ENCODE measurements at places on chromosomes 7 and 10.

DNA sequence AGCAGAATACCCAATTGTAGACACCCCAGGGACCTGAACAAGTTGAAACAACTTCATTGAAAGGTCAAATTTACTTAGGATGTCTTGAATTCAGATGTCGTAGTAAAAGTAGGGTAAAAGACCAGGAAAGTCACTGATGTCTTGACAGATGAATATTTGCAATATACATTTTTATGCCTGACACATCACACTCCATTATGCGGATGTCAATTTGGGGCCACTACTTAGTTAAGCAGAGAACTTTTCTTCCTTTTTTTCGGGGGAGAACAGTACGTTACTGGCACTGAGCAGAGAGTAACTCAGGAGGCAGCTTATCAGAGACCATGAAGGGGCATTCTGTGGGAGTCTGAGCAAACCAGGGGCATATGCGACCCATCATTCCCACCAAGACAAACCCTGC is 4.9 kb downstream of the ITGA8 start:
- no peak overlapping the region for H3K27ac ChIP-seq
- no peak for DNase-seq

- H3K36me3 ChIP-seq = no peaks in the 10 kb centered on the region
- H3K27ac ChIP-seq = no peak overlapping the region
- no peak for DNase-seq
- no peaks in the 10 kb centered on the region for H3K4me1 ChIP-seq
- H3K27me3 ChIP-seq = no peaks in the 10 kb centered on the region
- no peak overlapping the region for H3K4me3 ChIP-seq
Observed at GRCh38 chr10:13865758-13866491, 279.2 kb downstream of the PRPF18 start.

DNA sequence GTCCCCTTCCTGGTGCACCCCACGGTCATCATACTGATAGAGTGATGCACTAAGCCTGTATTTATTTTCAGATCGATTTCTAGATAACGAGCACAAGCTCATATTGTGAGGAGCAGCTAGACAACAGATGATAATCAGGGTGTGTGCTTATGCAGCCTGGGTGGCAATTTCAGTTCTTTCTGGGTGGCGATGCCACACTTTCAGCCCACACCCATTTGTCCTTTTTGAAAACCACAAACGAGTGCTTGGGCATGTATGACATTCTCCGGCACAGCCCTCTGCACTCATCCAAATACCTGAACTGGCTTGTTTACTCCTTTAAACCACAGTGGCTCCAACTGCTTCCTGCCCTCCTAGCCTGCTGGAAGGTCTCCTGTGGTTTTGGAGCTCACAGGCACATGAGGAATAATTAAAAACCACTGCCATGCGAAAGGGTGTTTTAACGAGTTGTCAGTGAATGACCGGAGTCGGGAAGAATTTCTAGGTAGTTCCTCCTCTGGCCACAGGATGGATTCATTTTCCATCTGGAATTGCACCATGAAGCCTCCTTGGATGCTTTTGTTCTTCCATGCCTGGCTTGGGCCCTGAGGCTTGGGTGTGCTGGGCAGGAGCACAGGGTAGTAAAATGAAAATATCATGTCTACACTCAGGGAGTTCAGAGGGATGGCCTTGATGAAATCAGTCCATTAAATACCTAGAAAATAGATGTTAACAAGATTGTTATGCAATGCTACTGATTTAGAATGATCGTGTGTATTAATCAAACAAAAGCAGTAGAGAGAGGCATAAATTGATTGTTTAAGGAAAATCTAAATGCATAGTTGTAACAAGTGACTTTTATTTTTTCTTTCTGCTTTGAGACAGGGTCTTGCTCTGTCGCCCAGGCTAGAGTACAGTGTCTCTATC is 52.4 kb upstream of the ITGB1 start:
- H3K4me1 ChIP-seq = no peaks in the 10 kb centered on the region
- no peak for DNase-seq
- H3K4me3 ChIP-seq = no peak overlapping the region
- H3K27ac ChIP-seq = no peak overlapping the region
- H3K36me3 ChIP-seq = no peaks in the 10 kb centered on the region
- H3K27me3 ChIP-seq = no peaks in the 10 kb centered on the region

GRCh38 chr7:110852156-110852940 is 238.6 kb upstream of the LRRN3 start:
- H3K4me3 ChIP-seq = no peak overlapping the region
- H3K27me3 ChIP-seq = no peaks in the 10 kb centered on the region
- H3K4me1 ChIP-seq = no peaks in the 10 kb centered on the region
- no peak overlapping the region for H3K27ac ChIP-seq
- no peaks in the 10 kb centered on the region for H3K36me3 ChIP-seq

GRCh38 chr7:55481155-55481554 is 91.1 kb downstream of the VOPP1 start:
- 0 out of 2 replicates have a peak, but pooled peaks cover 5% of the 10 kb centered on the region for H3K36me3 ChIP-seq
- no peak for DNase-seq
- no peak overlapping the region for H3K27ac ChIP-seq
- H3K27me3 ChIP-seq = no peaks in the 10 kb centered on the region
- H3K4me1 ChIP-seq = peaks cover 25% of the 10 kb centered on the region
- H3K4me3 ChIP-seq = no peak overlapping the region

DNA sequence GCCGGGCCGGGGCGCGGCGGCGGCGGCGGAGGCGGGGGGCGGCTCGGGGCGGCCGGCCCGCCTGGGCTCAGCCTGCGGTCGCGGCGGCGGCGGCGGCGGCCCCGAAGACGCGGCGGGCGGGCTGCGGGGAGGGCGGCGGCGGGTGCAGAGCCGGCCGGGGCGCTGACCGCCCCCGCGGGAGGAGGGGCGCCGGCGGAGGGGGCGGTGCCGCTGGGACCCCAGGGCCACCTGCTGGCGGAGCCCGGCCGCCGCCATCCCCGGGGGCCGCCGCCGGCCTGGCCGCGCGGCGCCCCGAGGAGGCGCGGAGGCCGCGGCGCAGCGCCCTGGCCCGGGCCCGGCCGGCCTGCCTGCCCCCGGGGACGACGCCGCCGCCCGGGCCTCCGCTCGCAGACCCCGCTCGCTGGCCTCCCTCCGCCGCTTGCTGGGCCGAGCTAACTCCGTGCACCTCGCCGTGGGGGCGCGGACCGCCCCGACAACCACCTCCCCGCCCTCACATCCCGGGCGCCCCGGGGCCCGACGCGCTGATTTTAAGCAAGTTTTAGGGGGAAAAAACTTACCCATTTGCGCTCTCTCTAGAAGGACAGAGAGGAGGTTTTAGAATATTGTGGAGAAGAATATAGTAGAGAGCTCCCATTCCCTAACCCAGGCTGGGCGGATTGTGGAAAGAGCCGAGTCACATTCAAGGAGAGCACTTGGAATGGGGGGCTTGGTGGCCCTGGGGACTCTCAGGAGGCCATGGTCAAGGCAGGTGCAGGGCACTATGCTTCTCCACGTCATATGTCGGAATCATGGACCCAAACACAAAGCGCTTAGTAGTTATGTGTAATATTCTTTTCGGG is at the start of gene BEND7:
TSS of gene BEND7 (minus strand) at position 140 of the 839 bp plus-strand sequence. CDS start 481 bp downstream, outside the sequence.
- H3K36me3 ChIP-seq = no peaks in the 10 kb centered on the region
- H3K27me3 ChIP-seq = peaks cover 25% of the 10 kb centered on the region
- DNase-seq = peak; percentile 35
- no peak within 1 kb of the TSS for H3K27ac ChIP-seq
- no peaks in the 10 kb centered on the region for H3K4me1 ChIP-seq
- H3K4me3 ChIP-seq = peak within 1 kb of the TSS; percentile 53

DNA sequence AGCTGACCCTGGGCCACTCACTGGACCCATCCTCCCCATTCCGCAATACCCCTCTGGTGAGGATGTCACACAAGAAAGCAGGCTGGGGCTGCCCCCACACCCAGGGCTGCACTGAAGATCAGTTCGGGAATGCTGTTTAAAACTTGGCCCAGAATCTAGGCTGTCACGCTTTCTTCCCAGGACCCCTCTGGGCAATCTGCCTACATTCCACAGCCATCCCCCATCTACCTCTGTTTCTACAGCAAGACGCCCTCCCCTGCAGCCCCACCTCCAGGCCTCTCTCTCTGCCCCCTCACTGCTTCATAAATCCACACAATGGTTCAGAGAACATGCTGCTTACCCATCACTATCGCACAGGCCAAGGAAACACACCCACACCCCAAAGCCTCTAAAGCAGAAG is 36.1 kb downstream of the XPNPEP1 start:
- peaks cover 4% of the 10 kb centered on the region for H3K4me1 ChIP-seq
- H3K27ac ChIP-seq = no peak overlapping the region
- no peaks in the 10 kb centered on the region for H3K36me3 ChIP-seq
- no peak overlapping the region for H3K4me3 ChIP-seq
- no peaks in the 10 kb centered on the region for H3K27me3 ChIP-seq

DNA sequence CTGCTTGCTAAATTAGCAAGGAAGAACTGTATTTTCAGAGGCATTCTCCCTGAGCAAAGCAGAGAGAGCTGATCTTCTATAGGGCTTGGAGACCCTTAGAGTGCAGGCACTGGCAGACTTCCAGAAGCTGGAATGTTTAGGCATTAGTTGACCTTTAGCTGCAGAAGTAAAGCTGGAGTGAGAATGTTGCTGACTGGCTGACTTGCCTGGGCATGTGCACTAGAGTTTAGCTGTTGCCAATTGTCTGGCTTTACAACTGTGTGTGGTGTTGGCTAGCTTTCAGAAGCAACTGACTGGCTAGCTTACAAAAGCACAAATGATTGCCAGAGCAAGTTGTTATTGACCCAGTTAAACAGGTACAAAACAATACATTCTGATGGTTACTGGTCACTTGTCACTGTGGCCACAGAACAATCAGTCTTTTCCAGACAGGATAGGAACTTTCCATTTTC is 25.1 kb downstream of the FAM13C start:
- DNase-seq = no peak
- H3K36me3 ChIP-seq = no peaks in the 10 kb centered on the region
- no peaks in the 10 kb centered on the region for H3K4me1 ChIP-seq
- no peak overlapping the region for H3K4me3 ChIP-seq

DNA sequence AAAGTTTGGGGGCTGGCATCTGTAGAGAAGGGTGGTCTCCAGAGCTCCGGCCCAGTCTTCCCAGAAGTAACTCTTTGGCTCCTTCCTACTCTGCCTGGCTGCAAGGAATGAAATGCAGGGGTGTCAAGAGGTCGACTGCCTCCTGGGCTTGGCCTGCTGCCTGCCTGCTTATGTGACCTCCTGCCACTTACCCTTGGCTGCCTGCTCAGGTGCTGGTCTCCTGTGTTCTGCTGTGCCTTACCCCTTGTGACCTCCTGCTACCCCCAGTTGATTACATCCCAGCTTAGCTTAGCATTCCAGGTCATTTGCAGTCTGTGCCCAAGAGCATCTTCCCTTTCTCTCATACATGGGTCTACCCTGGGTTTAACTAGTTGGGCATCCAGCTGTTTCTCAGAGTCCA is 180.2 kb downstream of the PTPN20 start:
- H3K27me3 ChIP-seq = no peaks in the 10 kb centered on the region
- H3K4me1 ChIP-seq = peaks cover 16% of the 10 kb centered on the region
- H3K27ac ChIP-seq = no peak overlapping the region
- H3K4me3 ChIP-seq = no peak overlapping the region

- DNase-seq = peak; percentile 66
- H3K4me1 ChIP-seq = no peaks in the 10 kb centered on the region
- no peak overlapping the region for H3K4me3 ChIP-seq
Observed at GRCh38 chr7:107725138-107725740, 18.7 kb upstream of the CBLL1 start.

GRCh38 chr10:31918671-31919409 is 9.8 kb downstream of the ARHGAP12 start:
- H3K4me3 ChIP-seq = no peak overlapping the region
- no peak overlapping the region for H3K27ac ChIP-seq
- no peaks in the 10 kb centered on the region for H3K36me3 ChIP-seq
- H3K27me3 ChIP-seq = no peaks in the 10 kb centered on the region

- H3K4me3 ChIP-seq = no peak overlapping the region
- no peak overlapping the region for H3K27ac ChIP-seq
- H3K36me3 ChIP-seq = no peaks in the 10 kb centered on the region
Observed at GRCh38 chr7:117444646-117445045, 17.4 kb upstream of the ASZ1 start.

DNA sequence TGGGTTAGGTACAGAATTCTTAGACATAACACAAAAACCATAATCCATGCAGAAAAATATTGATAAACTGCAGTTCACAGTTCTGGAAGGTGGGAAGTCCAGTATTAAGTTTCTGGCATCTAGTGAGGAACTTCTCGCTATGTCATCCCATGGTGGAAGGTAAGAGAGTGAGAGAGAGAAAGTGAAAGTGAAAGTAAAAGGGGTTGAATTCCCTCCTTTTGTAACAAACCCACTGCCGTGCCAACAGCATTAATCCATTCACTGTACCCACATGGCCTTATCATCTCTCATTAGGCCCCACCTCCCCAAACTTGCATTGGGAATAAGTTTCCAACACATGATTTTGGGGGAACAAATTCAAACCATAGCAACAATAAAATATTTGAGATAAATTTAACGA is 17.1 kb downstream of the ZNF485 start:
- no peaks in the 10 kb centered on the region for H3K27me3 ChIP-seq
- H3K27ac ChIP-seq = no peak overlapping the region
- no peak overlapping the region for H3K4me3 ChIP-seq

DNA sequence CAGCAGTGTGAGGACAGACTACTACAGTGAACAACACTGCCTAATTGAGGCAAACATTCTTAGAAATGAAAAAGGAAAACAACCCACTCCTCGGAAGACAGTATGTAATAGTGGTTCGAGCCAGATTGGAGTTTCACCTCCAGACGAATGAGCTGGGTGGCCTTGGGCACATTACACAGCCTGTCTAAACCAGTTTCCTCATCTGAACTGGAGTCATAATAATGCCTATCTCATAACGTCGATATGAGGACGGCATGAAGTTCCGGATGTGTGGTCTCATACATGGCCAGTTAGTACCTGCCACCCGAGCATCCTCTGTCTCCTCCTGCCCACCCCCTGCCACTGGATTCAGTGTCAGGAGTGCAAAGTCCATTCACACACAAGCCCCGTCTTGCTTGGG is 15.8 kb upstream of the FRMPD2 start:
- no peak overlapping the region for H3K27ac ChIP-seq
- no peaks in the 10 kb centered on the region for H3K4me1 ChIP-seq
- DNase-seq = no peak
- H3K4me3 ChIP-seq = no peak overlapping the region
- H3K27me3 ChIP-seq = no peaks in the 10 kb centered on the region
- no peaks in the 10 kb centered on the region for H3K36me3 ChIP-seq

DNA sequence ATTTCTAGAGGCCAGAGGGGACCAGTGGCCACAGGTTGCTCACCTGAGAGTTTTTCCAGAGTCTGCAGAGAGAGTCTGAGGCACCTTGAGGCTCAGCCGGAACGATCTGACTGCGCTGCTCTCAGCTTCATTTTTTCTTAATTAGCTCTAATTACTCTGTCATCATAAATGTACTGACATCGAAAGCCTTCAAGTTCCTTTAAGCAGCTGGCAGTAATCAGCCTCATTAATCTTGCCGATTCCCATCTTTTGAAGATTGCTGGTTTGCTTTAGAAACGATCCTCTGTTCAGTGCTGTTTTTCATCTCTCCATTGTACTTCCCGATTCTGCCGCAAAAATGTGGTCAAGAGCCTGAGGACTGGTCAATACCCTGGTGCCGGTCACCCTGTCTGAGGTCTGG is 454.7 kb downstream of the TYW1 start:
- H3K4me3 ChIP-seq = no peak overlapping the region
- no peaks in the 10 kb centered on the region for H3K4me1 ChIP-seq
- no peak overlapping the region for H3K27ac ChIP-seq
- no peaks in the 10 kb centered on the region for H3K36me3 ChIP-seq
- no peak for DNase-seq
